ENCODE measurements at places on chromosomes 12 and 14.

- no peak for DNase-seq
Observed at GRCh38 chr14:26172396-26172795, 425.4 kb downstream of the NOVA1 start.

GRCh38 chr12:50924439-50925341, 27.7 kb upstream of the HIGD1C start:
- no peak for DNase-seq

DNA sequence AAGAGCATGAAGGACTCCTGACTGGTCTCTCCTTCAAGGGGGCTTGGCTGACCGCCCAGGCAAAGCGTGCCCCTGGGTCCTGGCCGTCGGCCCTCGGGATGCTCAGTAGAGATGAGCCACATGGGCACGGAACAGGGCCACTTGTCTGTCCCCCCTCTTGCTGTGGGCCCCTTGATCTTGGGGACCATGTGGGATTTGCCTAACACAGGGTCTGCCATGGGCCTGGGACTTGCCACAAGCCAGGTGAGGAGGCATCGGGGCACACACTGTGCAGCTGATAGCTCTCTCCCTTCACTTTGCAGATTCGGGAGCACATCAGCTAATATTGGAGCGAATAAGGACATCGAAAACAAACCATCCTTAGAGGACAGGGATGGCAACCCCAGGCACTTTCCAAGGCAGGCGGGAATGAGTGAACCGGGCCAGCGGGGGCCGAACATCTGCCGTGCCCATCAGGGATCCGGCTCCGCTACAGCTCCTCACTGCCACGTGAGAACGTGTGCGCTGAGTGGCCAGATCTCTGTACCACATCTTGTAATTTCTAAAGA, 88.1 kb downstream of the PIWIL1 start:
- no peak for DNase-seq

GRCh38 chr14:42421377-42422078, 814.9 kb downstream of the LRFN5 start:
- DNase-seq = no peak

DNA sequence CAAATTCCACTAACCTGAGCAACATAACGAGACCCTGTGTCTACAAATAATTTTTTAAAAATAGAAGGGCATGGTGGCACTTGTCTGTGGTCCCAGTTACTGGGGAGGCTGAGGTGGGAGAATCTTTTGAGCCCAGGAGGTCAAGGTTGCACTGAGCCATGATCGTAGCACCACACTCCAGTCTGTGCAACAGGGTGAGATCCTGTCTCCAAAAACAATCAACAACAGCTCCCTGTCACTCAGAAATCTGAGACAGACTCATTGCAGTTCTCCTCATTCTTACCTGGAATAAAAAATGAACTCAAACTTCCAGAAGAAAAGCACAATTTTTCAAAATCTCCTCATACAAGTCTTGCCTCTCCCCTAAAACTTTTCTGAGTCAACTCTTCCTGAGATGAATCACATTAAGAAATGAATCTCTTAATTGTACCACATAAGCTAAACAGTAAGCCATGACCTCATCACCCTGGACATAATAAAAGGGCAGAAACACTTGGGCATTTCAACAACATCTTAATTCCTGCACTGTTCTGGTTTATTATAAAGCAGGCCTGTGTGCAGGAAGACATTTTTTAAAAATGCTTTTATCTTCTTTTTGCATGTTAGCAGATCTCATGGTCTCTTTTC, 214.3 kb upstream of the CDKN3 start:
- no peak for DNase-seq

DNA sequence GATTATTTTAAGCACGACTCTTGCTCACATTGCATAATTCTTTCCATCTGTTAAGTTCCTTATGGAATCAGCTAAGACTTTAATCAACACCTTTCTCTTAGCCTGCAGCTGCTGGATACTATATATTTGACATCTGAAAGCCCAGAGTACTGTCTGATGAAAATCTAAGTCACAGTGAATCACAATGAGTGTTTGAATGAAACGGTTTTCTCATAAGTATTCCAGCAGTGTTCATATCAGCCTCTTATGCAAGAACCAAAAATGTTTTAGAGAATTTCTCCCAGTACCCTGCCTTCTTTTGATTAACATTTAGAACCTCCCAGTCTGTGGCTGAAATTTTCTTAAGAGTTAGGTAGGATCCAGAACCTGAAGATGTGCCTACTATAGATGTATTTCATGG, 55.6 kb downstream of the FRMD6 start:
- no peak for DNase-seq

GRCh38 chr12:124648710-124649384, 81.4 kb upstream of the NCOR2 start:
- no peak for DNase-seq

GRCh38 chr12:3725388-3726115, 27.4 kb downstream of the CRACR2A start:
- no peak for DNase-seq

- no peak for DNase-seq
Observed at GRCh38 chr12:116429826-116430360, 129.3 kb upstream of the MAP1LC3B2 start.

- no peak for DNase-seq
Observed at GRCh38 chr12:18794000-18794399, 56.1 kb downstream of the CAPZA3 start.

DNA sequence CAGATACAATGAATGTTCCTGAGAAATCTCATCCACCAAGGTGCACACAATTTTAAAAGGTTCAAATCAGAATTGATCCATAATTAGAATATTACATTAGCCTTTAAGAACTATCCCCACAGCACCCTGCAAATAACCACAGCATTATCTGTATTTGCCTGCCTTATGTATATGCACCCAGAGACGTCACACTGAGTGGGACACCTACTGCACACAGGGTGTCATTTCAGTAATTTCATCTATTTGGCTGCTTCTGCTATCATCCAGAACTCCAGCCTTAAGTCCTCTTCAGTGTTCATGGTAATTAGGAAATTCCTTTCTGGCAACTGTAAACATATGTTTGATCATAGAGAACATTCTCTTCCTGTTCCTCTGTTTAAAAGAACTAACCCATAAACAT, 298.4 kb downstream of the SYT1 start:
- no peak for DNase-seq

GRCh38 chr12:94545935-94546771, 86.5 kb upstream of the CEP83 start:
- DNase-seq = no peak

- DNase-seq = no peak
Observed at GRCh38 chr14:38004610-38004879, 203.2 kb upstream of the SSTR1 start.

- DNase-seq = no peak
Observed at GRCh38 chr12:39972119-39972518, 133.8 kb downstream of the SLC2A13 start.

DNA sequence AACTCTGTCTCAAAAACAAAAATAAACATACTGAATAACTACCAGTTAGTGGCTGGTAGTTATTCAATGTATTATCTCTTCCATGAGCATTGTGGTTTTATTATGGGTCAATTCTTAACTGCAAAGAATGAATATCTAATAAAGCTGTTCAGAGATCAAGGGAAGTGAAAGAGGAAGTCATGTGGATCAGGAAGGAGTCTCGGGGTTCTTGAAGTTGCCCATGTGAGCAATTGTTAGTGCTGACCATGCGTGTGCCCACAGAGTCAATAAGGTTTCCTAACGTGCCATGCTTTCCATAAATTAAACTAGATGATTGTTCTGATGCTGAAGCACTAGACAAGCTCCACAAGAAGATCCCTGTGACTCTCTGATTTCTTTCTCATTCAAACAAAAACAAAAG, 136.5 kb upstream of the CPSF6 start:
- no peak for DNase-seq

GRCh38 chr12:106248312-106248845, 559 bp upstream of the CKAP4 start:
- no peak for DNase-seq

- DNase-seq = no peak
Observed at GRCh38 chr12:51730745-51731144, 117.8 kb downstream of the FIGNL2 start.

GRCh38 chr12:109467978-109468676, 9.0 kb downstream of the KCTD10 start:
- no peak for DNase-seq

- DNase-seq = no peak
Observed at GRCh38 chr14:23365732-23366425, 907 bp upstream of the EFS start.
